ENCODE measurements at places on chromosomes 5 and 9.

- DNase-seq: no peak
Measured at GRCh38 chr9:136196404-136197083, 8.4 kb downstream of the LHX3 start.

DNA sequence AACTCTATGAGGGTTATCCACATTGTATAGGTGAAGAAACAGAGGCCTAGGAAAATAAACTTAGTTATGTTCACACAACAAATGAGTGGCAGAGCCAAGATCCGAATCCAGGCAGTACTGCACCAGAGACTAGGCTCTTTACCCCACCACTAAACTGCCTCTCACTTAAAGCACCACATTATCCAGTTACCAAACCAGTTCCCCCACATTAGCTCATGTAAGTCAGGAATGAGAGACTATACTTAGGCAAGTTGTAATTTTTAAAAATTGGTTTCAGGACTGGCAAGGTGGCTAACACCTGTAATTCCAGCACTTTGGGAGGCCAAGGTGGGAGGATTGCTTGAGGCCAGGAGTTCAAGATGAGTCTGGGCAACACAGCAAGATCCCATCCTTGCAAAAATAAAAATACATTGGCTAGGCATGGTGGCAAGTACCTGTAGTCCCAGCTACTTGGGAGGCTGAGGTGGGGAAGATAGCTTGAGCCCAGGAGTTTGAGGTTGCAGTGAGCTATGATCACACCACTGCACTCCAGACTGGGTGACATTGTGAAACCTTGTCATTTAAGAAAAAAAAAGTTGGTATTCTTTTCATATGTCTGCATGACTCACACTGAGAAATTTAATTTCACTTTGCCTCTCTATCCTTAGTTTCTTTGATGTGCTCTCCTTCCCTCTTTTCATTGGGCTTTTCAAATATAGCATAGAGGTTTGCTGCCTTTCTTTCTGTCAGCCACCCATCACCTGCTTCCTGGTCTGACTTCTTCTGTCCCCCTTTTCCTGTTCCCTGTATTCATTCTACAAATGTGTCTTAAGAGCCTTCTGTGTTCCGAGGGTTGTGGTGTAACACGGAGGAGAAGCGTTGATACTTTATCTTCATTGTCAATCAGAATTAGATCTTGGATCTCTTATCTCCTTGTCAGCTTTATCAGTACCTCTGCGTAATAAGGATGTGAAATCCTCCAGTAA lies 64.7 kb downstream of the ERMP1 start:
- DNase-seq: no peak

- no peak for DNase-seq
Measured at GRCh38 chr5:158522776-158523175, 576.9 kb downstream of the EBF1 start.

- no peak for DNase-seq
Measured at GRCh38 chr5:172588380-172588779, 52.7 kb upstream of the NEURL1B start.

DNA sequence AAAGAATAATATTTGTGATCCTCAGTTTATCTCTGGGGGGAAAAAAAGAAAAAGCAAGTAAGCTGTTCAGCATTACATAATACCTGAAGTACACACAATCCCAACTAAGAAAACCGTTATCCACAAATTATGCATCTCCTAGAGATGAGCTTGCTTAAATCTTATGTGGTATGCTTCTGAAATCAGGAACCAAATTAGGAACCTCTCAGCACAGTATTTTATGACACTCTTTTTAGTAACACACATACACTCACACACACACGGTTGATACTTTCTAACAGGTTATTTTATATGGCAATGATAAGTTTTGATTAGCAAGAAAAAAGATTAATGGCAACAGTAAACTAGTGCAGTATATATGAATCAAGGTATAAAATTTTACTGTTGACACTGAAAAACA lies 1.2 kb upstream of the ZNF510 start:
- DNase-seq: no peak

DNA sequence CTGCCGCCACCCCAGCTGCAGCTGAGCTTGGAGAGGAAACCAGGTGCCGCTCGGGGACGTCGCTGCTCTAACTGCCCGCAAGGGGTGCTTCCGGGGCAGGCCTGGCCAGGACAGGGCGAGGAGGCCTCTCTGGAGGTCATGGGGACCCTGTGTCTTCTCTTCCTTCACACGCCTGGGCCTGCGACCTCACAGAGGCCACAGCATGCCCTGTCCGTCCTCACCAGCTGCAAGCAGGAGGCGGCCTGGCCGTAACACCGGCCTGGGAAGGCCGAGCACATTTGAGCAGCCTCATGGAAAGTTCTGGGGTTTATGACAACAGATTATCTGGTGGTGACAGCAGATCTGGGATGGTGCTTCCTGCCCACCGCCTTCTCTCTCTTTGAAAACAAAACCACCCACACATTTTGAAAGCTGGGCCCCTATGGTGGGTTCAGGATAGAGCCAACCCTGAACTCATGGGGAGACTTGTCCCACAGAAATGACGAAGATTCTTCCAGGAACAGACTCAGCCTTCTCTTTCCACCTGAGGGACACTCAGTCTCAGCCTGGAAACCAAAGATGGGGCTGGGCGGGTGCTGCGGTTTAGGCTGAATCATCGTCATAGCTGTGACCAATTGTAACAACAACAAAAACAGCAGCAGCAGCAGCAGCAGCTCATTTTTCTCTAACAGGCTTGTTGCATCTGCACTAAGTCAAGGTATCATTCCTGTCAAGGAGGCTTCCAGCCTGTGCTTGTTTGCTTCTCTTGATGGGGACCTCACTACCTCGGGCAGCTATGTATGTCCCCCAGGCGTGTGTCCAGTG lies 99.6 kb upstream of the RAPGEF1 start:
- DNase-seq: peak; percentile 89

- DNase-seq: no peak
Measured at GRCh38 chr5:1034986-1035385, 26.4 kb downstream of the NKD2 start.

GRCh38 chr5:90353254-90353653 lies 56.3 kb downstream of the CETN3 start:
- DNase-seq: no peak

- DNase-seq: no peak
Measured at GRCh38 chr5:15864536-15865215, 314.9 kb downstream of the MARCHF11 start.

GRCh38 chr5:92838253-92838652 lies 742.8 kb downstream of the NR2F1-AS1 start:
- DNase-seq: no peak

GRCh38 chr5:96280946-96281393 lies 152.1 kb downstream of the PCSK1 start:
- no peak for DNase-seq

Measured in hepatic stellate cell (primary cell).